A549 (cell line): ENCODE measurements at places on chromosomes 1 and 21. TPM values are rescaled to one million over a fixed set of nuclear protein-coding genes. Genes with fewer than 3 reads are reported as not detected.

The CNIH3 gene
- 0.61 to 0.75 TPM (median 0.64 TPM) in 3 replicates for polyA plus RNA-seq

The TNFSF4 gene
- 0.05 to 0.08 TPM (median 0.06 TPM) in 3 replicates for polyA plus RNA-seq

The MANEAL gene
- 13.8 to 15.5 TPM (median 15.5 TPM) in 3 replicates for polyA plus RNA-seq

The BSND gene
- polyA plus RNA-seq: not detected in 3 replicates

The CD5L gene
- not detected in 3 replicates for polyA plus RNA-seq

The CLIC6 gene
- 0.04 to 0.08 TPM (median 0.07 TPM) in 3 replicates for polyA plus RNA-seq

The TMEM269 gene
- 0.08 to 0.21 TPM (median 0.15 TPM) in 3 replicates for polyA plus RNA-seq

The DNAJC28 gene
- polyA plus RNA-seq: 0.51 to 1.0 TPM (median 0.75 TPM) in 3 replicates
